Stimulated activated CD4-positive, alpha-beta T cell treated with anti-CD3 and anti-CD28 coated beads, Interleukin-12 subunit alpha, Interleukin-12 subunit beta, amount 100 ng/mL, for 48 hours (primary cell): ENCODE measurements at places on chromosomes 6 and 20.

DNA sequence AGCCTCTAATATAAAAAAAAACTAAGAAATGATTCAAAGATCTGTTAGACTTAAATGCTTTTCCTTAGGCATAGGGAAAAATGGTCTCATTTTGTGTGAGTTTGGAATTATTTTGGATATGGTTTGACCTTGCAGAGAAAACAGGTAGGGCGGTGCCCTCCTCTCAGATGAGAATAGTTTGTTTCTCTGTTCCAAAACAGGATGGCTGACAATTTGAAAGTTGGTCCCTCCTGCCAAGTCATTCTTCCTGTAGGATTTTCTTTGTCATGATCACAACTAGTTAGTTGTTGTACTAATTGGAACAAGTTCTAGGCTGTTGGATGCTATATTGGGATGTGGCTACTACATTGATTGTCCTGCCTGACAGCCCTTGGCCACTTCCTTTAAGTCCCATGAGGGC lies 108.6 kb downstream of the BCKDHB start:
- DNase-seq: no peak

DNA sequence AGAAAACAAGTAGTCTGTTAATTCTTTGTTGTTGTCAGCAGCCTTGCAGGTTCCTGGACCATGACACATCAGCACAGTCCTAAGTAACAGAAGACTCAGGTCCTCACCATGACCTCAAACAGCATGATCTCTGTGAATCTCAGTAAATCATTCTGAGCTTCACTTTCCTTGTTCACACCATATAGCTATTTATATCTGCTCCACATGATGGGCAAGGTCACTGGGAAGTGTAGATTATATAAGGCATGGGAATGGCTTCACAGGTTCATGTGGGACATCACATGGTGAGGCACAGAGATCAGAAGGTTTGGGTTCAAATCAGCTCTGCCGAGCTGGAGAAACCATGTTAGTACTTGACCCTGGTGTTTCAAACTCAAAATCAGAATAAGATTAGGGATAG lies 245.4 kb upstream of the SPTLC3 start:
- no peak for DNase-seq

- DNase-seq: no peak
Measured at GRCh38 chr6:41336824-41337223, 1.4 kb downstream of the NCR2 start.

DNA sequence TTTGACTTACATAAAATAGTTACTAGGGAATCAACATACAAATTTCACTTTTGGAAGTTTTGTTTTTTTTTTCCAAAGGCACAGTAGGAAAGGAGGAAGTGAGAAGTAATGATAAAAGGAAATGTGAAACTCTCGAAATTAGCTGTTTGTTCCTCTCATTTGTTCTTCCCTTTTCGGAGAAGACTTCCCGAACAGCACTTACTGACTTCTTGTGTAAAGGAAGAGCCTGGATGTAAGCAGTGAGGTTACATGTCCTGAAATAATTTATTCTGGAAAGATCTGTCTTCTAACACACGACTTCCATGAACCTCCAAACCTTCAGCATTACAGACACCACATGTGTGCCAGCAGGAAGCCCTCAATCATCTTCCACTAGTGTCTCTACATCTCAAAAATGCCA lies 59.1 kb downstream of the KIF16B start:
- no peak for DNase-seq

- no peak for DNase-seq
Measured at GRCh38 chr6:39665861-39666260, 59.3 kb downstream of the KIF6 start.

GRCh38 chr20:63432577-63433325 lies 39.7 kb downstream of the KCNQ2 start:
- no peak for DNase-seq

DNA sequence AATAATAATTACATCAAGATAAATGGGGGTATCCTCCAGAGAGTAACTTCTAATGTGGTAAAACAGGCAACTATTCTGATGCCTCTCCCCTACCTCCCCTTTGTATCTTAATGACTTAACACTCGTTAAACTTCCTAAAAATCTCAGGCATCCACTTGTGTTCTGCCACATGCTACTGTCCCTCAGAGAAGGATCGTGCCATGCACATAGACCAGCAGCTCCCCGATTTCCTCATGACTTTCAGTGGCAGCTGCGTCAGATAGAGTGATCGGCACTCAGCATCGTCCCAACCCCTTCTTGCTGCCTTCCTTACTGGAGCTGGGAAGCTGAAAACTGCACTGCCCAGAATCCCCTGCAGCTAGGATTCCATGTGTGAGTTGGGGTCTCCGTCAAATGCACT lies 32.1 kb downstream of the RIPOR2 start:
- DNase-seq: no peak

DNA sequence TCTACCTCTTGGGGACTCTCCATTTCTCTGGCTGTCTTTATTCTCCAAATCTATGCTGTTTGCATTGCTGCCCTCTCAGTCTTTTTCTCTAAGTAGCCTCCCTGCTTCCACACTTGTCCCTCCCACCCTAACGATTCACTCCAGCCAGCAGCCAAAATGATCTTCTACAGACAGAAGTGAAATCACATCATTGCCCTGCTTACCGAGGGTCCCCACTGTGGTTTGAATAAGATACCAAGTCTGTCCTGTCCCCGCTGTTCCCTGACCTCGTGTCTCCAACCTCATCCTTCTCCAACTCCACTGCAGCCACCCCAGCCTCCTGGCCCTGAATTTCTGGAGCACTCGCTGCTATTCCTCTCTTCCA lies 11.5 kb upstream of the OCSTAMP start:
- no peak for DNase-seq

DNA sequence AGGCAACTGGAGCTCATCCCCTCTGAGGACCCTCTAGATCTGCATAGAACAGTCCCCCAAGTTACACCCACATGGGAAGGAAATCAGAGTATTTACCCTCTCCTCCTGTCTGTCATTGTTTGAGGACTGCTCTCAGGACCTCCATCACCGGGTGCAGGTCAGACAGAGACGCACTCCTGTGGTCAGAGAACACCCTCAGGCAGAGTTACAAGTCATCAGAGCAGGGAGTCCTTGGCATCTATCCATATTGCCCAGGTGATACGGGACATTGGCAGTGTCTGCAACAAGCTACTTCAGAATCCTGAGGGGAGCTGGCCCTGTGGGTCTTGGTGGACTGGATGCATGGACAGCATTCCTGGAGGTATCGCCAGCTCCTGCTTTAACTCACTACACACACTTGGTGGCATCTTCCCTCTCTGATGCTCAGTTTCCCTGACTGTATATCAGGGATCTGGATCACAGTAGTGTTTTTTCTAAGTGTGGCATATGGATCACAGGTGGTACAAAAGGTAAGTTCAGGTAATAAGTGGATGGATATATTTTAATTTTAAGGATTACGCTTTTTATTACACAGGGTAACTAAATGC lies 15.1 kb upstream of the ISM1 start:
- DNase-seq: no peak

DNA sequence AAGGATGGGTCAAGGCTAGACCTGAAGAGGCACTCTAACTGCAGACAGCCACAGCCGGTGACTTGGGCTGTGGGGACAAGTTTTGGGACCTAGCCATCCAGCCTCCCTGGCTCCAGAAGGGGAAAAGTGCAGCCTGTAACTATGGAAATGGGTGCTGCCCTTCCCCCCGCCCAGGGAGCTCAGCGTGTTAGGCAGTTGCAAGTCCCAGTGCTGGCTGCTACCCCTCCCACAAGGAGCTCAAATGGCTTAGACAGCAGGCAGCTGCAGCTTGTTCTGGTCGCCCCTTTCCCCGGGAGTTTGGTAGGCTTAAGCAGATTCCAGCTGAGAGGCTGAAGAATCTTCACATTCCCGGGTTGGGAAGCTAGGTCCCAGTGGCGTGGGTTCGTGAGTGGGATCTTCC lies 162.6 kb downstream of the FAM83B start:
- DNase-seq: no peak

DNA sequence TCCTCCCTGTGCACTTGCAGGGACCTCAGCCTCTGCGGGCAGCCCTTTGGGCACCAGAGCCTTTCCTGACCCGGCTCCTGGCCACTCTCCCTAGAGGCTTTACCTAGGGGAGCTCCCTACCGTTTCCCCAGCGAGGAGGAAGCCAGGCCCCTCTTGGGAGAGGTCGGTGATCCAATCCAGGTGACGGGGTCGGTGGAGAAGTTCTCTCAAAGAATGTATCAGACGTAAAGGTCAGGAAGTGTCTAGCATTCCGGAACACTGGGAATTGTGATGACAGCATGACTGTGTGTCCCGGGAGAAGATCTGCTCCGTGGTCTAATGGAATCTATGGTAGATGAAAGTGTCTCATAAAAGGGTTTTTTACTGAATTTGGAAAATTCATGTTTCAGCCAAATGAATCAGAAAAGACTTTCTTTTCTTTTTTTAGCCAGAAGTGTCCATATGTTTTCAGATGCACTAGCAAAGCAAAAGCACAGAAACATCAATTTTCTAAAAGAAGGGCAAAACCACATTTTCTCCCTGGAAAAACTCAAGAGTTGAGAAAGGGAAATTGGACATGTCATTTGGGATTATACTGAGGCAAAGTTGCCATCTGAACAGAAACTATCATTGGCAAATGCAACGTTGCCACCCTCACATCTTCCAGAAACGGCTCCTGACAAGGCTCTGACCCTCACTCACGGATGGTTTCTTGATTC lies 289.4 kb downstream of the THBS2 start:
- DNase-seq: no peak

GRCh38 chr6:142323377-142323776 lies 21.6 kb downstream of the ADGRG6 start:
- no peak for DNase-seq

DNA sequence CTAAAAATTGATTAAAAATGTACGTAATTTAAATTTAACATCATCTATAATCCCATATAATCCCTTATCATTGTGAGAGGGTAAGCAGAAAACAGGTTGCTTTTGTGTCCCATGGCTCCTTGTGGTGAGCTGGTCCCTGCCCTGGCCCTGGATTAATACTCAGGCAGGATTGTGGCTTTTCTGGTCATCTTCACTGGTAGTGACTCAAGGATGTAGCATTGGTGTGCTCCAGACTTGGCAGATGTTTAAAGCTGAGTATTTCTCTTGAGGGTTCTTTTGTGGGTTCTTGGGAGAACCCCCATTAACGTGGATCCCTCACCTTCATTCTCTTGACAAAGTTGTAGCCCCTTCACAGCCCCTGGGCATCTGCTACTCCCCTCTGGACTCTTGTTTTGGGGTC lies 39.3 kb downstream of the SNRNP48 start:
- DNase-seq: no peak

DNA sequence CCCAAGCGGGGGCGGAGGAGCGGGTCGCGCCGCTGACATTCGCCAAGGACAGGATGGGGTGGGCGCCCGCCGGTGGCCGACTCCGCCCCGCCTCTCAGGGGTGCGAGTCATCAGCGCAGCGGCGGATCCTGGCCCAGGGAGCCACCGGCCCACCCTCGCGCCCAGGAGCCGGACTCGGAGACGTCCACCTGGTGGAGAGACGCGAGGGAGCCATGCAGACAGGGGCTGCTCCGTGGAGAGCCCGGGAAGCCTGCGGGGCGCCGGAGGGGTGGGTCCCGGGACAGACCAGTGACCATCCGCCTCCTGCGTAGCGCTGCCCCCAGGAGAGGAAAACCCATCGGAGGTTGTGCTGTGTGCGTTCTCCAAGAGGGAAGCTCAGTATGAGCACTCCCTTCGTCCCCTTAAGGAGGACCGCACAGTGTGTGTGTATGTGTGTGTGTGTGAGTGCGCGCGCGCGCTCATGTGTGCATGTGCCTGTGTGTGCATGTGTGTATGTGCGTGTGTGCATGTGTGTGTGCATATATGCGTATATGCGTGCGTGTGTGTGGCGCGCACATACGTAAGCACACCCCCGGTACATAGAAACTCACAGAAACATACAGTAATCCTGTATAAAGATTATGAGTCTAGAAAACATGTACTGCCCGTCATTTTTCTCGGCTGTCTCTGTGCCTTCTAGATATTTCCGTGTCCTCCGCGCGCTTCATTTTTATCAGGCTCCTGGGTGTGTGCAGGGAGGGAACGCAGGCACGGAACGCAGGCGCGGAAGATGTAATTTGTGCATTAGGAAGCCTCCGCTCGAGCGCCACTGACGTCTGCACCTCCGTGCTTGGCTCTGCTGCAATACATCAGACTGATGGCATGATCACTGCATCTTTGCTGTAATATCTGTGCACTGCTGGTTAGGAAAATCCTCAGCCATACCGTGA lies 158.9 kb downstream of the TBXT start:
- no peak for DNase-seq

- no peak for DNase-seq
Measured at GRCh38 chr6:50047026-50047425, 2.7 kb downstream of the DEFB112 start.

DNA sequence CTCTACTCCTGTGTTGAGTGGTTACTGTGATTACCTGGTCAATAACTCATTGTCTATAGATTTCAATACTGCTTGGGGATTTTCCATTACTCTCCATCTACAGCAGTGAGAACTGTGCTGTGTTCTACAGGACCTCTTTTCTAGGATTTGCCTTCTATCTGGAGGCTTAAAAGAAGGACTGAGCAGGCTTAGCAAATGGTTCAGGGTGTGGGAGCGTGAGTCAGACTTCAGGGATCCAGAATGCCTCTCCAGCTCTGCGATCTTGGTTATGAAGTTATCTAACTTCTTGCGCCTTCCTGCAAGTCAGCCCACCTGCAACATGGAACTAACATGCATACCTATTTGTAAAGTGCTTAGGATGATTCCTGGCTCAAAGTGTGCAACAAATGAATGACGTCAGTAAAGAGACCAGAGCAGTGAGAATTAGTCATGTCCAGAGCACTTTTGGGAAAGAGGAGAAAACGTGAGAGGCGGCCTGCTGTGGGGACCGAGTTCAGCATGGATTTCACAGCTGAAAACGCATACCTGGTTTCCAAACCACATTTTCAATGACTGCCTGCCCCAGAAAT lies 610.1 kb upstream of the CDH4 start:
- no peak for DNase-seq

GRCh38 chr20:54262671-54263070 lies 54.8 kb downstream of the PFDN4 start:
- no peak for DNase-seq

DNA sequence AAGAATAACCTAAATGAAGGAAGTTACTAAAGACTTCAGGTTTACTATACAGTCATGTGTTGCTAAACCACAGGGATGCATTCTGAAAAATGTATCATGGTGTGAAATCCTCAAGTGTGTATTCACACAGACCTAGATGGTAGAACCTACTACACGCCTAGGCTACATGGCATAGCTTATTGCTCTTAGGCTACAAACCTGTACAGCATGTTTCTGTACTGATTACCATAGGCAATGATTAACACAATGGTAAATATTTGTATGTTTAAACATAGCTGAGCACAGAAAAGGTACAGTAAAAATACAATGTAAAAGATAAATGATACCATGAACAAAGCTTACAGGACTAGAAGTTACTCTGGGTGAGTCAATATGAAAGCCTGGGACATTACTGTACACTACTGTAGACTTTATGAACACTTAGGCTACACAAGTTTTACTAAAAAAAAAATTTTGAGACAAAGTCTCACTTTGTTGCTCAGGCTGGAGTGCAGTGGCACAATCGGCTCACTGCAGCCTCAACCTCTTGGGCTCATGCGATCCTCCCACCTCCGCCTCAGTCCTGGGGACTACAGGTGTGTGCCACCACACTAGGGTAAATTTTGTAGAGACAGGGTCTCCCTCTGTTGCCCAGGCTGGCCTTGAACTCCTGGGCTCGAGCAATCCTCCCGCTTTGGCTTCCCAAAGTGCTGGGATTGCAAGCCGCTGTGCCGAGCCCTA lies 36.0 kb downstream of the ADNP start:
- no peak for DNase-seq
